Activated CD4-positive, alpha-beta T cell treated with anti-CD3 and anti-CD28 coated beads for 1 hour (primary cell): ENCODE measurements at places on chromosomes 16 and 17.

GRCh38 chr17:79871131-79871530, 31.9 kb upstream of the CBX4 start:
- DNase-seq: no peak

GRCh38 chr16:72923757-72924156, 124.2 kb downstream of the ZFHX3 start:
- no peak for DNase-seq

GRCh38 chr16:68037841-68038597, 14.9 kb downstream of the DUS2 start:
- DNase-seq: no peak

DNA sequence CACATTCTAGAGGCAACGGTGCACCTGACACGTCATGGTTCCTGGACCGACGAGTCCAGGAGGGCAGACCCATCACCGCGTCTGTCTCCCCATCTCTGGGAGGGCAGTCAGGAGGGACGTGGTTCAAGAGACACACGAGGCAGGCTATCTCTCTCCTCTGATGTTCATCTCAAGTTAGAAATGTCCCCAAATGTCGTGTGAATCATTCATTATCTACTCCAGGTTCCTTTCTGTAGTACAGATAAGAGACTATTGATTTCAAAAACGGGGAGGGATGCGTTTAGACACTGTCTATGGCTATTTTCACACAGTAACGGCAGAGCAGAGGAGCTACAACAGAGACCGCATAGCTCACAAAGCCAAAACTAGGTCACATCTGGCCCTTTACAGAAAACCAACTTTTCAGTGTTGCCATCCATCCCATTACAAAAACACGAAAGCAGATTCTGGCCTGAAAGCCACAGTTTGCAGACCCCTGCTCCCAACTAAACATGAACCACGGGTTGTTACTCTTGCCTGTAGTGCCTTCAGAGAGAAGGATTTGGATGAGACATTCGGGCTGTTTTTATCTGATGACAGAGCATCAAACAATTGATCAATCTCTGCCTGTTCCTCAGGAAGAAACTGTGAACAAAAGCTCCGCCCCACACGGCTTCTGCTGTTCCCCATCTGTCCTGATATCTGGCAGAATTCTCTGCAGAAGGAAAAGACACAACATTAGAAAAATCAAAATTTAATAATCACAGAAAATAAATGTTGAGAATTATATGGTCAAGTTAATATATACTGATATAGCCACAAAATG, 6.8 kb downstream of the MEAK7 start:
- no peak for DNase-seq

DNA sequence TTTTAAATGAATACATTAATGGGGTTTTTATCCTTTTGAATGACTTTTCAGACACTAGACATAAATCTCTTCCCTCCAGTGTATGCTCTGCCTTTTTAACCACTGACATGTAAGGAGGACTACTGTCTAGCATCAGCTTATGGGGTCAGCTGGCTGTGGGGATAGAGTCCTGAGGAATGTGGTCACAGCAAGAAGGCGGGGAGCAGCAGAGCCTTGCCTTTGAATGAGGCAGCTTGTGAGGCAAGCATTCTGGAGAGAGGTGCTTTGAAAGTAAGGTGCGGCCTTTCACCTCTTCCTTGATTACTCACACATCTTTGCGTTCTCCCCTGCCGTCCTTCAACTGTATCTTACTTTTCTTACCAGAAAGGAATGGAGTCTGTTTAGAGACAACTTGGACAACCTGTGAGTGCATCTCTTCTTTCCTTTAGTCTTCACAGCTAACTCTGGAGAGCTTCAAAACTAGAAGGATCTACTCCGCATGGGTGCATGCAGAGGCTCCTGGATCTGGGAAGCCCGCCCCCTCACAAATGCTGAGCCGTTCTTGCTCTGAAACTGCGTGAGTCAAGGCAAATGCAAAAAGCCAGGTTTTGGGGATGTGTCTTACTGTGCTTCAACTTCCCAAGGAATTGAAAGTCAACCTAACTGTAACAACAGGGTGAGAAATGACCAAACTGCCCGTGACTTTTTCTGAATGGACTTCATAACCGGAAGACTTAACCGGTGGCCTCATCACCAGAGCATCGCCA, 49.9 kb downstream of the ADCY7 start:
- DNase-seq: no peak

GRCh38 chr17:57983446-57983845, 4.6 kb downstream of the VEZF1 start:
- no peak for DNase-seq

DNA sequence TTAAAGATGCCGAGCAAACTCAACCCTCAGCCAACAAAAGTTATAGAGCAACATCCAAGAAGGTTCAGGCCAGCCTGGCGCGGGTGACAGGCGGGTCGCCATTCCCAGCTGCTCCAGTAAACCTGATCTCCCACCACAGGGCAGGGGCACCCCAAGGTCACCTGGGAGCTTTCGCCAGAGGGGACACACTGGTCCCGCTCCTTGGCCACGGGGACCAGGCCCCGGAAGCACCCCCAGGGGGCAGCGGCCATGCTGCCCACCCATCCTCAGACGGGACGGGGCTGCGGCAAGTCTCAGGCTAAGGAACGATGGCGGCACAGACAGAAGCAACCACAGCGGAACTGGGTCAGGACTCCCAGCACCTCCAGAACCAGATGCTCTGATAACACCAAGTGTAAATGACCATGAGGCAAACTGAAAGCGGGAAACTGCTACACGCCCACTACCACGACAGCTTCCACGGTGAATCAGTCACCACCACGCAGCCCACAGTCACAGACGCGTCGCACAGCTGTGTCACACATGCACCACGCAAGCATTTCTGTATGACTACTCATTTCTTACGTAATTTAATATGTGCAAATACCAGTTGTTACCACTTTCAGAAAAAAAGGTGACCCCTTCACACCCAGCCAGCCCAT, 14.1 kb upstream of the CCDC154 start:
- DNase-seq: no peak

- DNase-seq: no peak
Measured at GRCh38 chr17:81336930-81337325, 41.8 kb upstream of the SLC38A10 start.

GRCh38 chr17:79707931-79708891, 22.5 kb upstream of the ENPP7 start:
- DNase-seq: peak; percentile 39

DNA sequence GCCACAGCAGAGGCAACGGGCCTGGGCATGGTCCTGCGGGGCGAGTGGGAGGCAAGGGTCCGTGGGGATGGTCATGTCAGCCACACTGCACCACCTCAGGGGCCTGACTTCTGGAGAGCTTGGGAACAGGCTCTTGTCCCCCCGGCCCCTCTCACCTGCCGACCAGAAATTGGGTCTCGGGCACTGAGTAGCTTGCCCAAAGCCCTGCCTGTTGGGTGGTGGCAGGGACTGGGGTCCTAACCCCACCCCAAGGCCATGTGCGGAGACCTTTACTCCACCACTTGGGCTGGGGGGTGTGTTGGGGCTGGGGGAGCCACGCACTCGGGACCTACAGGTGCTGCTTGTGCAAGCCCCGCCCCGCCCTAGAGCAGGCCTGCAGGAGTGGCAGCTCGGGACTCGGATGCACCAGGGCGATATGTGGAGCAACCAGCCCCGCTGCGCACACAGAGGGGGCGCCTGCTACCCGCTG, 24.2 kb upstream of the CHMP6 start:
- no peak for DNase-seq

GRCh38 chr17:57315061-57316015, 59.0 kb downstream of the MSI2 start:
- no peak for DNase-seq

- DNase-seq: no peak
Measured at GRCh38 chr16:12721841-12722421, 81.8 kb downstream of the CPPED1 start.

DNA sequence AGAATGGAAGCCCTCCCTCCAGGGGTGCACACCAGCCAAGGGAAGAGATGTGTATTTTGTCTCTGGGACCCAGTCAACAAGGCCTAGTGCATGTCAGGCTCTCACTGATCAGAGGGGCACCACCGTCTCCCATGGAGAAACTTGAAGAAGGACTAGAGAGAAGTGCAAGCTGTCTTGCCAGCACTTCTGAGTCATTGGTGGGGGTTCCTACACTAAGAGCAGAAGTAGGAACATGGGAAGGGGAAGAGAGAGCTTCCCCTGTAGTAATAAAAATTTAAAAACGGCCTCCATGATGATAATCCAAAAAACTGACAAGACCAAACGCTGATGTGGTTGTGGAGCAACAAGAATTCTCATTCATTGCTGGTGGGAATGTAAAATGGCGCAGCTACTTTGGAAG, 46.3 kb downstream of the DYNLRB2 start:
- DNase-seq: no peak

- DNase-seq: no peak
Measured at GRCh38 chr16:71689901-71690300, 34.6 kb downstream of the PHLPP2 start.

DNA sequence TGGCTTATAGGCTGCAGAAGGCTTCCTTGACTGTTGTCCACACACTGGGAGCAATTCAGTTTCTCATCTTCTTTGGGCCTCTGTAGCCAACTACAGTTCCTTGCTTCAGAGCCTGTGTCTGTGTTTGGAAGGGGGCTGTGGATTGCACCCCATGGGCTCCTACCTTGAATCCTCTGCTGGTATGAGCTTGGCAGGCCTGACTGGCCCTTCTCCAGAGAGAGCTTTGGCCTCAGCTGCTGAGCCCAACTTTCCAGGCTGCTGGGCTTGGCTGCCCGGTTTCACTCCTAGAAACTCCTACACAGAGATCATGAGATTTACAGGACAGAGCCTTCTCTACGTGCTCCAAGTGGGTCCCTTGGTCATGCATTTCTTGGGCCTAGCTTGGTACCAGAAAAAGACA, 354.4 kb downstream of the SNX29 start:
- no peak for DNase-seq

GRCh38 chr17:36592316-36592715, 637 bp downstream of the DHRS11 start:
- DNase-seq: no peak

DNA sequence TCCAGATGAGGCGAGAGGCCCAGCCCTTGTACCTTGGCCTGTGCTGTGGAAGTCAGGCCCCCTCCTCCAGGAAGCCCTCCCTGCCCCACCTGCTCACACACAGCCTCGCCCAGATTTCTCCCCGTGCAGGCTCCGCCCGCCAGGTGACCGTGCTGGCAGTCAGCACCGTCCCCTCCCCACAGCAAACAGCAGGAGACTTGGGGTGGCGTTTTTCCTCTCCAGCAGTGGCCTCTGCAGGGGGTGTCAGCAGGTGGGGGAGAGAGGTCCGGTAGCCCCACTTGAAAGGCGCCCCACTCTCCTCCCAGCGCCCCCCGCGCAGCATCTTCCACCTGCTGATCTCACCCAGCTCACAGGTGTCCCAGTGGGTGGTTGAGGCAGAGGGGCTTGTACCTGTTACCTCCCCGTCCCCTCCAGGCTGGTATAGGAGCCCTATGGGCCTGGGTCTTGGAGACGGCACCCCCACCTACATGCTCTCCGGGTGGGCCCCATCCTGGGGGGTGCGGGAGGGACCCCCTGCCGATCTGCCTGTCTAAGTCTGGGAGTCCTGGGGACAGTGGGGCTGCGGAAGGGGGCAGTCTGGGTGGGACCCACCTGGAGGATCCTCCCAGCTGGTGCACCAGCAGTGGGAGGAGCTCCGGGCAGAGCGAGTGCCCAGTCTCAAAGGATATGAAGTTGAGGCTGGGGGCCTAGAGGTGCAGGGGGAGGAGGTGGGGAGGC, 4.2 kb upstream of the C1QTNF8 start:
- DNase-seq: no peak

GRCh38 chr16:64730261-64730660, 391.6 kb downstream of the CDH11 start:
- no peak for DNase-seq

- DNase-seq: no peak
Measured at GRCh38 chr16:59198487-59198886, 464.4 kb upstream of the GOT2 start.

GRCh38 chr16:57529391-57530103, 6.8 kb downstream of the CCDC102A start:
- no peak for DNase-seq

GRCh38 chr17:77233635-77234334, 93.0 kb downstream of the SEC14L1 start:
- DNase-seq: no peak

- DNase-seq: no peak
Measured at GRCh38 chr17:39818358-39819000, 45.6 kb downstream of the IKZF3 start.

- DNase-seq: no peak
Measured at GRCh38 chr17:7620835-7621234, 6.1 kb upstream of the FXR2 start.

DNA sequence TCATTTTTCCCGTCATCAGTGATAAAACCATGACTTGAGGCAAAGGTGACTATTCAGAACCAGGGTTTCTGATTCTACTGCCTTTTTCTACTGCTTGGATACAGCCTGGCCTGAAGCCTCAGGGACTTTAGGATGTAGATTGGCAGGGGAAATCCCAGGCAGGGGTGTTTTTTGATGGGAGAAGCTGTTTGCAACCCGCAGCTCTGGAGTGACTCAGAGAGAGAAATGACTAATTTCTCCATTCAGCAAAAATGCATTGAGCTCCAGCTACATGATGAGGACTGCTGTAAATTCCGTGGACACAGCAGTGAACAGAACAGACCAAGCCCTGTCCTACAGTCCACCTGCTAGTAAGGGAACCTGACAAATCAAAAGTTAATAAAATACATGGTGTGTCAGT, 560.6 kb downstream of the CDH13 start:
- DNase-seq: no peak

DNA sequence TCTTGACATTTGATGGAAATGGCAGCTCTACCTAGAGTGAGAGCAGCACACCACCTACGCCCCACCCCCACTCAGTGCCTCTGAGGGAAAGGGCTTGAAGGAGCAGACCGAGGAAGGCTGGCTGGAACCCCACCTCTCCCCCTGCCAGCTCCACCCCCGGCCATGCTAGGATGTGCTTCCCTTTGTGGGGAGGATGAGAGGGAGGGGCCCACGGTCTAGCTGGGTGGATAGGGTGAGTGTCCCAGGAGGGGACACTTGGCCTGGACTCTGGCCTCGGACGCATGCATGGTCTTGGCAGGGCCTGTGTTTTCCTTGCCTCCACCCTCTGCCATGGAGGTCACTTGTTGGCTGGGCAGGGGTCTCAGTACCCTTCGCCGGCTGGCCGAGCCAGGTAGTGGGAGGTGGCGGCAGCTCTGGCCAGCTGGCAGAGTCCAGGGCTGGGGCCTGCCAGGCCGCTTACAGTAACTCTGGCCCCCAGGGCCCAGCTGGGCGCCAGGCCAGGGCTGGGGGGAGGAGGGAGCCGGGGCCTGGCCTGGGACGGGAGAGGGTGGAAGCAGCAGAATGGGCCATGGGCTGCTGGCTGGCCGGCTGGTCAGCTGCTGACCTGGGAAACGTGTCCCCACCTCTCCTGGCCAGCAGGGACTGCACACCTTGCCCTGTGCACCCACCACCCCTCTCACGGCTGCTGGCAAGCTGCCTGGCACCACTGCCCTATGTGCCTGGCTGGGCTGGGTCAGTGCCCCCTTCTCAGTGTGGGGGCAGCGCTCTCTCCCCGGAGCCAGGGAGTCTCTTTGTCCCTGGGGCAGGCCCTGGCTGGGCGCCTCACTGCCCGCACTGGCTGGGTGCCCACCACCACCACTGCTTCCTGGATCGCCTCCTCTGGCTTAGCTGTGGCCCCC, 23.0 kb downstream of the RARA start:
- DNase-seq: no peak

- no peak for DNase-seq
Measured at GRCh38 chr17:29086628-29087332, 43.8 kb downstream of the PIPOX start.
